T-helper 17 cell (primary cell): ENCODE measurements at places on chromosomes 7 and 10.
A peak's percentile ranks its signal among the peaks of the same experiment; 100 is the strongest.

DNA sequence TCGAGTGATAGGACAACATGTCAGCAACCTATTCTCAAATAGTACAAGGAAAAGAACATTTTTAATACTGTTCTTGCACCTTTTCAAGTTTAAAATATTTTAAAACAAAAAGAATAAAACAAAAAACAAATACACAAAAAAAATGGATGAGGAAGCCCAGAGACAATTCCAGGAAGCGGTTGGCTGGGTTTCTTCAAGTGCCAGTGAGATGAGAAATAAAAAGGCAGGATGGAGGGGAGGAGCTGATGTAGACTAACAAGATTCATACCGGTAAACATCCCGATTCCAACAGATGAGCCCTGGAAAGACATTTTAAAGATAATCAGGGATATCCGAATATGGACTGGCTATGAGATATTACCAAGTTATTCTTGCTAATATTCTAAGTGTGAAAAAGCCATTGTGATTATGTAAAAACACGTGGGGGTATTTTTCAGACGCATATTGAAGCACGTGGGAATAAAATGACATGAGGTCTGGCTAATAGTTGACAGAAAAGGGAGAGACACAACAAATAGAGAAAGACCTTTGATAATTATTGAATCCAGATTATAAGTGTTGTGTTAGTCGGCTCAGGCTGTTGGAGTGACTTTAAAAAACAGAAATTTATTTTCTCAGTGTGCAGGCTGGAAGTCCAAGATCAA, 101.3 kb upstream of the LRRC4 start:
- no peak for DNase-seq

GRCh38 chr10:62388328-62388727, 14.2 kb downstream of the ZNF365 start:
- no peak for DNase-seq

DNA sequence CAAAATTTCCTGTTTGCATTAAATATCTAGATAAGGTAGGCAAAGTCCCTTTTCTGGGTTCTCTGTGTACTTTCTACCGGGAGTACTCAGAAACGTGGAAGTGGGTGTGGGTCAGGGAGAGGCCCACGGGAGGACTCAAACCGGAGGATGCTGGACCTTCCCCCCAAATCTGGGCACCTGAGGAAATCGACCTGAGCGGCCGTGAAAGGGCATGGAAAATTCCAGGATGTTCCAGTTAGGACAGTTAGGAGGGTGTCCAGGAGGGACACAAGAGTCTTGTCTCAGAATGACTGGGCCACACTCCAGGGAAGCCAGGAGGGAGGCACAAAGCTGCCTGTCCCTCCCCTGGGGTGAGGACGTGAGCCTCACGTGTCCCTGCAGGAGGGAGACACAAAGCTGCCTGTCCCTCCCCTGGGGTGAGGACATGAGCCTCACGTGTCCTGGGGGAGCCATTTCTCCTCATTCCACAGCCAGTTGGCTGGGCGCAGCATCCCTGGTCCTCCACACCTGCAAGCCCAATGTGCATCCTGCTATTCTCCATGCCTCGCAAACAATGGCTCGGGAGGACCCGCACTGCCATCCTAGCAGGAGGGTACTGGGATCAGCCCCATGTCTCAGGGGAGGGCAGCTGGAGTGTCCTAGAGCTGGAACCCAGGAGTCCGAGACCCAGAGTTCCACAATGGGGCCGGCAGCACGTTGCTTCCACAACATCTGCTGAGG, 190.5 kb upstream of the PPP2R2D start:
- no peak for DNase-seq

DNA sequence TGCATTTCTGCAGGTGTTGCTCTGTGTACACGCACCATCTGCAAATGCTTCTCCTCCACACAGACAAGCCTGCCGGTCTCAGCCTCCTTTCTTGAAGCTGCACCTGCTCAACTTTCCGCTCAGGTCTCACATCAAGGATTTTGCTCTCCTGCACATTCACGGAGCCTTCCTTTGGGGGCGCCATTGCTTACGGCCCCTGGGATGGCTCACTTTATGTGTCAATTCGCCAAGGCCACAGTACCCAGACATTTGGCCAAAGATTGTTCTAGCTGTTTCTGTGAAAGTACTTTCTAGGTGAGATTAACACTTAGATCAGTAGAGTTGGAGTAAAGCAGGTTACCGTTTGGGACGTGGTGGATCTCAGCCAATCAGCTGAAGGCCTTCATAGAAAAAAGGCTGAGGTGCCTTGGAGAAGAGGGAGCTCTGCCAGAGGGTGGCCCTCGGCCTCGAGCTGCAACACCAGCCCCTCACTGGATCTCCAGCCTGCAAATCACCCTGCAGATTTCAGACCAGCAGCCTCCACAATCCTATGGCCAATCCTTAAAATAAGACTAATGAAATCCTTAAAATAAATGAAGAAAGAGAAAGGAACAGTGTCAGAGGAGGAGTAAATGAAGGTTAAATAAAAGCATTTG, 39.9 kb upstream of the PPP2R2D start:
- DNase-seq = no peak

DNA sequence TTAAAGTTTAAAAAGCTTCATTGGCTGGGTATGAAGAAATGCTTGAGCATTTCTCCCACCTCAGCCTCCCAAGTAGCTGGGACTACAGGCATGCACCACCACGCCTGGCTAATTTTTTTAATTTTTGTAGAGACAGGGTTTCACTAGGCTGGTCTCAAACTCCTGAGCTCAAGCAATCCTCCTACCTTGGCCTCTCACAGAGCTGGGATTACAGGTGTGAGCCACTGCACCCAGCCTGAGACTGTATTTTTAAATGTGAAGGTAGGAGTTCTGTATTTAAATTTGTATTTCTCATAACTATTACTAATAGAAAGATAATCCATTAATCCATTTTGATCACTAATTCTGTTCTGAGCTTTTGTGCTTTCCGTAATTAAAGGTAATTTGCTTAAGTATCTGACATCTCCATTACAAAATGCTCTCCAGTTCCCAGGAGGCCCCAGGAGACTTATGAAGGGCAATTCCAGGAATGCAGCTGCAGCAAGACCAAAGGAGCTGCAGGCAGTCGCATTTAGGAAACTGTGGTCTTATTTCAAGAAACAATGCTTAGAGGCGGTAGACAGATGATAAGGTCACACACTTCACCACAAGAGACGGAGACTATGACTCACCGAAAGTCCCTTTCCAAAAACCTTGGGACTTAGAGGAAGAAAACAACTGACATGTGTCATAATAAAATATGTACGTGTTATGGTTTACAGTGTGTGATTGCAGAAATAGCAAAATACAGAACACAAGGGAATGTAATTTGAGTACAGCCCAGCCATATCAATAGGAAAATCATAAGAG, 23.3 kb downstream of the YAE1 start:
- no peak for DNase-seq

GRCh38 chr7:72445075-72445474, 32.9 kb upstream of the CALN1 start:
- DNase-seq = no peak

- no peak for DNase-seq
Observed at GRCh38 chr10:29537799-29538198, 97.0 kb downstream of the SVIL start.

DNA sequence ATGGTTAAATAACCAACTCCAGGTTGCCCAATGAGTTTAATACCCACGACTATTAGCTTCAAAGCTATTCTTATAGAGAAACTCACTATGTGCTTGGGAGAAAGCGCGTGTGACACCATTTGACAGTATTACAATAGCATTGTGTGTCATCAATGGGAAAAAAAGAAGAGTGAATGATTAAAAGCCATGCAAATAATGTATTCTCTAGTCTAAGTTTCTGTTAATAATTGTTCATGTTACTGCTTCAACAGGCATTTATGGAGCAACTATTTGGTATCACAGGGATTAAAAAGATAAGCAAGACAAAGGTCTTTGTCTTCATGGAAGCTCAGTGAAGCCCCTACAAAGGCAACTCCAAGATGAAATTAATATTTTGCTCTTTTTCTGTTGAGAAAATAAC, 47.2 kb downstream of the CAV1 start:
- no peak for DNase-seq

DNA sequence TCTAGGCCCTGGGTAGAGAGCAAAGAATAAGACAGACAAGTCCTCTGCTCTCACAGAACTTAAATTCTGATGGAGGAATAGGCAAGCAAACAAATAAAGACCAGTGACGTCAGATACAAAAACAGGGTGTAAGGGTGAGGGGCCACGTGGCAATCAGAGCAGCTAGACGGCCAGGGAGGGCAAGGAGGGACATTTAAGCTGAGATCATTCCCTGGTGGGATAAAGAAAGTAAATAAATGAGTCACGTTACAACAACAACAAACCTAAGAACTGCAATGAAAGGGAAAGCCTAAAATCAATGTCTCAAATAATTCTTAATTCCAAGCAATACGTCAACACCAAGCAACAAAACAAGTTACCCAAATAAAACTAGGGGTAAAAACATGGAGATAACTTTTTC, 21.8 kb downstream of the STN1 start:
- DNase-seq = no peak

DNA sequence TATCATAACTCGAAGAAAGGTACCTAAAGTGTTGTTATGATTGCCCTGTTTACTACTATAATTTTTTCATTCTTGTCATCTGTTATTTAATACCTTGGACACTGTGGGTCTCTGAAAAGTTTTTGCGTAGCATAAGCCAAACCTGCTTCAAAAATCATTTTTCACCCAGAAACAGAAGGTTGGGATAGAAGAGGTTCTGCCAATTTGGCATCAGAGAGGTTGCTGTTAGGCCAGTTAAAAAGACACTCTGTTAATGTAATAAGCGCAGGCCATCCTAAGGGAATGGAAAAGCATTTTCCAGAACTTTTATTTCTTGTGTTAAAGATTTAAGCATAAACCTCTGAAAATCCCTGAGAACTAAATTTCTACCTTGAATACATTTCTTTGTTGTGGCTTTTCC, 212.2 kb downstream of the BMPER start:
- no peak for DNase-seq

- DNase-seq = no peak
Observed at GRCh38 chr7:4134631-4135030, 547.5 kb upstream of the FOXK1 start.

- no peak for DNase-seq
Observed at GRCh38 chr7:131329176-131329570, 1.5 kb downstream of the MKLN1 start.

DNA sequence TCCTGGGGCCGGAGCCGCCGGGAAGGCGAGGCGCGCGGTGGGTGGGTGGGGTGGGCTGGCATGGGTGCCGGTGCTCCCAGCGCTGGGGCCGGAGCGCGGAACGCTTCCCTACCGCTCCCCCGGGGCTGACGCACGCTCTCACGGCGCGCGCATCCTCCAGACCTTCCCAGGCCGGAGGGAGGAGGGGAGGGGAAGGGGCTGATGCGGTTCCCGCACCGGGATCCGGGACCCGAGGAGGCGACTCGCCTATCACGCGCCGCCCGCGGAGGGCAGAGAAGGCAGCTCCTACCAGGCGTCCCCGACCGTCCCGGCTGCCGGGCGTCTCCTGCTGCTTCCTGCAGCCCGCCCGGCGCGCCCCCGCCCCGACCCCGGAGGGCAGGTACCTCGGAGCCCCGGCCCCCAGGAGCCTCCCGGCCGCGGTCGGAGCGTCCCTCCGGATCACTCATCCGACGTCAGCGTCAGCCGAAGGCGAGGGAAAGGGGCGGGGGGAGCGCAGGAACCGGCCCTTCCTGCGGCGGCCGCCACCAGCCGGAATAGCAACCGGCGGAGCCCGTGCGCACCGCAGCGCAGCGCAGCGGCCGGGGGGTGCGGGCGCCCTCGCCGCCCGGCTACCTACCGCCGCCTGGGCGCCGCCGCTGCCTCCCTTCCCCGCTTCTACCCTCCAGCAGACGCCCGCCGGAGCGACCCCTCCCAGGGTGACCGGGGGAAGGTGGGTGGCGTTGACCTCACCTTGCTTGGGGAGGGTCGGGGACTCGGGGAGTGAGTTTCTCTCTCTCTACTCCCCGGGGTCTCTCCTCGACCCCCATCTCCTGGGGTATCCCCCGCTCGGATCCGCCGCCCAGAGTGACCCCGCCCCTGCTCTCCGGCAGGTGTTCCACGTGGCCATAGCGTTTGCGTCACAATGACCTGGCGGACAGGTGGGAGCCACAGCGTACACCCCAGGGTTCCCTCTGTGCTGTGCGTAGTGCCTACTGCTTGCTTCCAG, at the start of gene ICA1:
Gene ICA1 (minus strand): TSS at position 457 of the 985 bp plus-strand sequence. CDS start 26,241 bp downstream, outside the sequence.
- no peak for DNase-seq

- no peak for DNase-seq
Observed at GRCh38 chr7:99625321-99625720, 8.6 kb downstream of the ZSCAN25 start.

- no peak for DNase-seq
Observed at GRCh38 chr7:114740095-114740494, 181.8 kb upstream of the MDFIC start.

DNA sequence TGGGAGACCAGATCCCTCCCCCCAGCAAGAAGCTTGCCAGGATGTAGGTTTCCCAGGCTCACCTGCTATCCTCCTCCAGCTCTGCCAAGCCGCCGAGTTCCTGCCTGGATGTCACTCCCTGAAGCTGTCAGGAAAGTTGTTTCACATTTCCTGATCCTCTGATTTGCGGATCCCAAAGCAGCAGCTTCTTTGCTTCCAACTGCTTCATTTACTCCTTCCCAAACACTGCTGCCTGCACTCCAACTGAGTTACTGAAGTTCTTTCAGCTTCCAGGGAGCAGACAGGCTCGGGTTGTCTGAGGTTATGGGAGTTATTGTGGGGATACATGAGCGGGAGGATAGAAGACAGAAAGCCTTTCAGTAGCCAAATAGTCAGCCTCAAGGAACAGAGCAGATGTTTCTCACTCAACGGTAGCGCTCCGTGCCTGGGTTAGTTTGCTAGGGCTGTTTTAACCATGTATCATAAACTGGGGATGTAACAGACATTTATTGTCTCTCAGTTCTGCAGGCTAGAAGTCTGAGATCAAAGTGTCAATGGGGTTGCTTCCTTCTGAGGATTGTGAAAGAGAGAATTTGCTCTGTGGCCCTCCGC, 516.0 kb downstream of the REEP3 start:
- DNase-seq = no peak

- no peak for DNase-seq
Observed at GRCh38 chr7:158815083-158815799, 14.1 kb downstream of the ESYT2 start.

- DNase-seq = no peak
Observed at GRCh38 chr10:72638586-72639440, 12.9 kb upstream of the MICU1 start.

- DNase-seq = no peak
Observed at GRCh38 chr7:139396323-139396951, 36.7 kb downstream of the LUC7L2 start.

- DNase-seq = no peak
Observed at GRCh38 chr7:120168066-120168465, 104.9 kb upstream of the KCND2 start.

DNA sequence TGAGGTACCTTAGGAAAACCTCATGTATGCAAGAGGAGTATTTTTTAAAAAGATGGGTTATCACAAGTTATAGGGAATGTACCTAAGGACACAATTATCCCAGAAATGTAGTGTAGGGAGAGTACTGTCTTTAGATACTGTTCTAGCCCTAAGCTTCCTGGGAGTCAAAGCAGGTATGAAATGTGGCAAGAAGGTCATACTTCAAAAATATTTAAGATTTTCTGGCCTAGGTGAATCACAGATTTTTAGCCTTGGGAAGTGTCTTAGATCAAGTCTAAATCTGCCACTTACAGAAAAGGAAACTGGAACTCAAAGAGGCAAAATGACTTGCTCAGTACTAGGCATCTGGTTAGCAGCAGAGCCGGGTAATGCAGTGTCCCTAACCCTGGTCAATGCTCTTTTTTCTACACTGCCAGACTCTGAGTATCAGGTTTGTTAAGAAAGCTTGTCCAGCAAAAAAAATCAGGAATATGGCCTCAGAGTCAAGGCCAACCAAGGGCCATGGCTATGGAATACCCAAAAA, 13.9 kb downstream of the PIK3AP1 start:
- no peak for DNase-seq

- DNase-seq = peak; percentile 61
Observed at GRCh38 chr10:79331709-79332108, 15.6 kb upstream of the PPIF start.

GRCh38 chr7:152743600-152743999, 16.0 kb upstream of the ACTR3B start:
- no peak for DNase-seq
